ENCODE measurements at places on chromosomes 1 and 21.

GRCh38 chr1:145871994-145872924 lies 13.4 kb upstream of the PIAS3 start:
- DNase-seq = no peak

DNA sequence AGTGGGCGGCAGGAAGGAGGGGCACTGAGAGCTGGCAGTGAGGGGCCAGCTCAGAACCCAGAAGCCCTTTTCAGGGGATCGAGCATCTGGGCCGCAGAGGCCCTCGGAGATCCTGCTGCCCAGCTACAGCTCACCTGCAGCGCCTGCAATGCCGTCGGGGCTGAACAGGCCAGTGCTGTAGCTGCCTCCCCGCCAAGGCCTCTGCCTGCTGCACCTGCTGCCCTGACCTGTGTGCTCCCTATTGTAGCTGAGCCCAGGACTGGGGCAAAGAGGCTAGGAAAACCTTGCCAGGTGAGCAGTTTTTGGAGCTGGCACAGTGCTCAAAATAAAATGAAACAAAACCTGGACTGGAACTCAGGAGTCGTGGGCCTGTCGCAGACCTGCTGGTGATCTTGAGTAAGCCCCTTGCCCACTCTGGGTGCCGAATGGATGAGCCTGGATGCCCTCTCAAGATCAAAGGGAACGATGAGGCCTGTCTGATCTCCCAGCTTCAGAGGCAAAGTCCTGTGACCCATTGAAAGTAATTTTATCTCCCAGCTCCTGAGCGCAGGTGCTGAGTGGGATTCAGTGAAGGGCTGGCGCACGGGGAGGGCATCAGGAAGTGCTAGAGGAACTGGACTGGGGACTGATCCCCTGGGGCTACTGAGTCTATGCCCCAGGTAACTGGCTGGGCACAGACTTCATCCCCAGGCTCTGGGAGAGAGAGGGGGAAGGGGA lies 154.6 kb downstream of the FOXD2 start:
- no peak for DNase-seq

DNA sequence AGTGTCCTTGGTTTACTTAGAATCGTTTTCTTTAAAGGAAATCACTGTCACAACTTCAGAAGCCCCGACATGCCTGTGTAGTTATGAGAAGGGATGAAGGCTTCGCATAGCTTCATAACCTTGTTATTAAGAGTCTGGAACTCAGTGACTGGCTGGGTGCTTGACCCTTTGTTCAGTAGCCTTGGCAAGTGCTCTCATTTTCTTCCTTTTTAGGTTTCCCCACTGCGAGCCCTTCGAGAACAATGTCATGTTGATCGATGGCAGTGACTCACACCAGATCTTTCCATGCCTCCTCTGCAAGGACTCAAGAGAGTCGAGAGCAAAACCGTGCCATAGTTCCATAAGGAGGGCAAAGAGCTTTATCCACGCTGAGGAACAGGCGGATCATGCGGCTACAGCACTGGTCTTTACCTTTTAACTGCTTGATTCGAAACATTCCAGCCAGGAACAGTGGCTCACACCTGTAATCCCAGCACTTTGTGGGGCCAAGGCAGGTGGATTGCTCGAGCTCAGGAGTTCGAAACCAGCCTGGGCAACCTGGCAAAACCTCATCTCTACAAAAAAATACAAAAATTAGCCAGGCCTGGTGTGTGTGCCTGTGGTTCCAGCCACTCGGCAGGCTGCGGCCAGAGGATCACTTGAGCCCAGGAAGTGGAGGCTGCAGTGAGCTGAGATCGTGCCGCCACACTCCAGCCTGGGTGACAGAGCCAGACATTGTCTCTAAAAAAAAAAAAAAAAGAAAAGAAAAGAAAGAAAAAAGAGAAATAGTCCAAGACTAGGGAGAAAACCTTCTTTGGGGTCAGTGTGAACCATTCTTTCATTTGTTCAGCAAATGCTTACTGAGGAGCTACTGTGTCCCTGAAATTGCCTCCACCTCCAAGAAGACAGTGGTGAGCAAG lies 95.4 kb upstream of the ERRFI1 start:
- DNase-seq = no peak

GRCh38 chr1:208438112-208438699 lies 194.0 kb upstream of the PLXNA2 start:
- no peak for DNase-seq

- no peak for DNase-seq
These were observed 29.4 kb downstream of the TMPRSS2 start for GRCh38 chr21:41478319-41479177.

GRCh38 chr21:17466166-17466565 lies 46.7 kb upstream of the CXADR start:
- no peak for DNase-seq

DNA sequence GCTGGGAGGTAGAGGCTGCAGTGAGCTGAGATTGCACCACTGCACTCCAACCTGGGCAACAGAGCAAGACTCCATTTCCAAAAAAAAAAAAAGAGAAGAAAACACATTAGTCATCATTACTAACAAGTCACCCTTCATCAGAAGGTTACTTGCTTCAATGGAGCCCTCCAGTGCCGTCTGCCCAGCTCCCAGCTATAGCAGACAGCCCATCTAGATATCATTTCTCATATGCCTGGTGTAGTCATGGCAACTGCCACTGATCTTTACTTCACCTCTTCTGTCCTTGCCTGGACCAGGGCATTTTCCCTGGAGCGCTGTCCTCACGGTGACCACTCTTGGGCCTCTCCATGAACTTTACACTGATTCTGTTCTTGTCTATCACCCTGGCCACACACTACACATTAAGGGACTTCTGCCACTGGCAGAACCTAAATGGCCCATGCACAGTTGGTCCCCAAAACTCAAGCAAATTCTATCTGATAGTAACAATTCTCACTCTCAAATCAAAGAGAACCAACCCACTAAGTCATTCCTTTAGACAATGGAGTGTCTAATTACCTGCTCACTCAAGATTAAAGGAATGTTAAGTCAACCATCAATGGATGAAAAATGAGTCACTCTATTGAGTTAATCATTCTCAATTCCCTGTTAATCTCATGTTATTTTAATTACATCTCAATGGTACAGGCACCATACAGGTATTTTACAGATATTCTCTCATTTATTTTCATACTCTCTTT lies 12.9 kb downstream of the GPA33 start:
- no peak for DNase-seq

DNA sequence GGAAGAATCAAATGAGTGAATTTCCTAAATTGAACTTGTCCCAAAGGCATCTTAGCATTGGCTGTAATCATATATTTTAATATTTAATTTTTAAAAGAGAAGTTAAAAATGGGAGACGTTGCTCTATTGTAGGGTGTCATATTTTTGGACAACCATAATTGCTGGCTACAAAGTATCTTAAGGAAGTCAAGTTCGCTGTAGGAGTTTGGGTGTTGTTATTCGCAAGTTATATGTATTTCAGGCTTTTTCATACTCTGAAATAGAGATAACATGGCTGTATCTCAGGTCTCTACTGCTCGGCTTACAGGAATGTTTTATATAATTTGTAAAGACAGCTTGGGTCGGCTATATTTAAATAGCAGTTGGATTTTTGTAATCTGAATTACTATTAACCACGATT lies 852 bp downstream of the TMEM50A start:
- DNase-seq = no peak

DNA sequence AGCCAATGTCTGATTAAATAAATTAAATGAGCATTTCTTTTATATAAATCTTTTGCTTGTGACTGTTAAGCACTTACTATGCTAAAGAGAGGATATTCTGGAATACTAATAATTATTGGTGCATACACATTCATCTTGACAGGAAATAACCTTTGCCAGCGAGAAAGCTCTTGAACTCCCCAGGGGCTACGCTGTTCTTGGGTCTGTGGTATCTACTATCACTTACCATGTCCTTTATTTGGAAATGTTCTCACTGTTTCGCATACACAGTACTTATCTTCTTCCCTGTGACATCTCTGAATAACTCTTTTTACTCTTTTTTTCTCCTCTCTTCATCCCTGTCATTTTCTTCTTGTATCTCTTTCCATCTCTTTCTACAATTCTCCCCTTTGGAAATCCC lies 178.7 kb downstream of the GABPA start:
- DNase-seq = no peak

- no peak for DNase-seq
These were observed 14.3 kb downstream of the MRAP start for GRCh38 chr21:32312976-32313375.

GRCh38 chr1:53810007-53810406 lies 28.1 kb downstream of the NDC1 start:
- no peak for DNase-seq

- no peak for DNase-seq
These were observed 3.2 kb upstream of the SAMD11 start for GRCh38 chr1:920521-920920.

GRCh38 chr1:111272081-111272480 lies 18.6 kb upstream of the CHIA start:
- DNase-seq = no peak

DNA sequence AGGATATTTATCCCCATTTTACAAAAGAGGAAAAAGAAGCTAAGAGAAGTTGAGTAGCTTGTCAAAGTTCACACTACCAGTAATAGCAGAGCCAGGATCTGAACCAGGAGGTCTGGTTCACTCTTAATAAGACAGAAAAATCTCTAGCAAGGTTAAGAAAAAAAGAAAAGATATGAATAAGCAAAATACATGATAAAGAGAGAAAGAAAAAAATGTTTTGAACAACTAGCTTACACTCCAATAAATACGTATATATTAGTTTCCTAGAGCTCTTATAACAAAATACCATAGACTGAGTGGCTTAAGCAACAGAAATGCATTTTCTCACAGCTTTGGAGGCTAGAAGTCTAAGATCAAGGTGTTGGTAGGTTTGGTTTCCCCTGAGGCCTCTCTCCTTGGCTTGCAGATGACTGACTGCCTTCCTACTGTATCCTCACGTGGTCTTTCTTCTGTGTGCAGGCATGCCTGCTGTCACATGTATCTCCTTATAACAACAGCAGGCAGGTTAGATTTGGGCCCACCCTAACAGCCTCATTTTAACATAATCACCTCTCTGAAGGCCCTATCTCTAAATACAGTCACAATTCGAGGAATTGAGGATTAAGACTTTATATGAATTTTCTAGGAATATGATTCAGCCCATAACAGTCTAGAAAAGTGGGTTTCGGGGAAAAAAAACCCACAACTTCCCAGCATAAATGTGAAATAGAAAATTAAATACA lies 60.4 kb downstream of the LEPR start:
- no peak for DNase-seq

DNA sequence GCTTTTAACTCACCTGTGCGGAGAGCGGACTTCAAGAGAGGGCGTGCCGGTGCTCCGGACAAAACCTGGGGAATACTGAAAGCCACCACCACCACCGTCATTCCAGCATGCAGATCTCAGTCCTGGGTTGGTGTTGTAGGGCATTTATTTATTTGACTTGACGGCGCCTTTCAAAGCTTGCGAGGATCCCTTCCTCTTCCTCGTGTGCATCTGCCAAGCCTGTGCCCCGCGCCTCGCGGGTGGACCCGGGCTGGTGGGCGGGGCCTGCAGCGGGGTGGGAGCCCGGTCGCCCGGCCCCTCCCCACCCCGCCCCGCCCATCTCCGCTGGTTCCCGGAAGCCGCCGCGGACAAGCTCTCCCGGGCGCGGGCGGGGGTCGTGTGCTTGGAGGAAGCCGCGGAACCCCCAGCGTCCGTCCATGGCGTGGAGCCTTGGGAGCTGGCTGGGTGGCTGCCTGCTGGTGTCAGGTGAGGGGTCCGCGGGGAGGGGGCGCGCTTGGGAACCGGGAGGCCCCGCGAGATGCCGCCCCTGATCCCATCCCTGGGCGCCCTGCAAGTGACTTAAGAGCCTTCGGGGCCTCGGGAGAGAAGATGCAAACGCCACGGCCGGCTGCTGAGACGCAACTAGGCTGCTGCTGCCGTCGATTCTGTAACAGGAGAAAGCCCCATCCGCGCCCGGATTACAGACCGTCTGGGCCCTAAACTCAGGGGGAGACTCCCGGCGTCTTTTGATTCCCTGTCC lies at the start of gene IL10RB:
Gene IL10RB, plus strand, starts transcription at position 318 of the 739 bp plus-strand sequence. Its CDS starts 99 bp downstream, at position 417.
- DNase-seq = peak; percentile 60

DNA sequence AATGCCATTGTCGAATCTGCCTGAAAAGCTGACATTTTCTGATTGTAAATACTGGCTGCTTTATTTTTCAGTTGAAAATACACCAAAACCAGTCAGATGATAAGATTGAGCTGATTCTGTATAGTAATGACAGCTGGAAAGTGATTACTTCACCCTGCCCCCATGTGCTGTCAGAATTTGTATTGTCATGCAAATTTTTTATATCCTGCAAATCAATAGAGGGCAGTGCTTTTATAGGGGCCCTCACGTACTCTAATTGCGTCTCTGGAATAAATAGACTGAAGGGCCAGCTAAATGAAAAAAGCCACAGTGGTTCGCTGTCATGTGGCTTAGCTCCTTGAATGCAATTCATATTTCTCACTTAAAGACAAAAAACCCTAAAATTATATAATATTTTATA lies 208.6 kb downstream of the LHX8 start:
- no peak for DNase-seq

- no peak for DNase-seq
These were observed 8.1 kb upstream of the GADD45A start for GRCh38 chr1:67676946-67677345.

GRCh38 chr1:30081379-30082102 lies 641.8 kb downstream of the MATN1 start:
- DNase-seq = no peak

DNA sequence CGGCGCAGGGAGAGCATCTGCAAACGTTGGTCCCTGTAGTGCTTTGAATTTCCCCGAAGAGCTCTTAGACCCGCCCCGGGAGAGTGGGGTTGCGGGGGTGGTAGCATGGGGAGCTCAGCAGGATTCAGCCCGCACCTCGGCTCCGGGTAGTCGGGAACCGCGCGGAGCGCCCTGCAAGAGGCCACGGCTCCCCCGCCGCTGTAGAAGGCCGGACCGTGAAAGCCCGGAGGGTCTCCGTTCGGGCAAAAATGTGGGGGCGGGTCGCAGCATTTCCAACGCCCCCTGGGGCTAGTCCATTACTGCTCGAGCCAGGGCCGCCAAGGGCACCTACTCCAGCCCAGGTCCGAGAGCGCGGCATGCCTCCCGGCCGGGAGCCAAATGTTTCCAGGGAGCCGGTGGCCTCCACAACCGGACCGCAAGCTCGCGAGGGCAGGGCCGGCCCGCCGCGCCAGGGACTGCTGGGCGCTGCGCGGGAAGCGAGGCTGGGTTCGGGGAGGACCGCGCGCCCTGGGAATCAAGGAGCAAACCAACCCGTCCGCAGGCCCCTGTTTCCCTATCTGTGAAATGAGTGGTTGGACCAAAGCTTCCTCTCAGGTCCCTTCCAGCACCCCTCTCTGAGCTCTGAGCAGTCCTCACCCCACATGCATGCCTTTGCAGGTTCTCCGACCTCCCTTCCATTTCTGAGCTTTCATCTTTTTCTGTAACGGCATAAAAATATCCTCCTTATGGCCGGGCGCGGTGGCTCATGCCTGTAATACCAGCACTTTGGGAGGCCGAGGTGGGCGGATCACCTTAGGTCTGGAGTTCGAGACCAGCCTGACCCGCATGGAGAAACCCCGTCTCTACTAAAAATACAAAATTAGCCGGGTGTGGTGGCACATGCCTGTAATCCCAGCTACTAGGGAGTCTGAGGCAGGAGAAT lies 775 bp upstream of the TMEM63A start:
- DNase-seq = no peak

GRCh38 chr1:3065396-3065795 lies 3.6 kb upstream of the PRDM16 start:
- DNase-seq = no peak
